ENCODE measurements at places on chromosomes 2 and 18.

DNA sequence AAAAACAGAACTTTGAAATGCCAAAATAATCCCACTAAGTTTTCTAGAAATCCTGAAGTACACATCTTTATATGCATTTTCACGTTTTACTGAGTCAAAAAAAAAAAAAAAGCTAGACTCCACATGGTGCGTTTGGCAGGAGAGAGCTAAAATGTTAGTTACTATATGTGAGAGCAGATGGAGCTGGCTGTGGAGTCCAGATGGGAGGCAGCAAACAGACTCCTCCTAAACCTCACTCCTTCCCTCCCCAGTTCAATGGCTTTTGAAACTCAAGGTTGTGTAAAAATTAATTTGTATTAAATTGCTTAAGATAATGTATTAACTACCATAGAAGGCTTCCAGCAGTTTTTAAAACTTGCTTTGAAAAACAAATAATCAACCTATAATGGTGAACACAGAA, 248.8 kb downstream of the AGPS start:
- DNase-seq = no peak

DNA sequence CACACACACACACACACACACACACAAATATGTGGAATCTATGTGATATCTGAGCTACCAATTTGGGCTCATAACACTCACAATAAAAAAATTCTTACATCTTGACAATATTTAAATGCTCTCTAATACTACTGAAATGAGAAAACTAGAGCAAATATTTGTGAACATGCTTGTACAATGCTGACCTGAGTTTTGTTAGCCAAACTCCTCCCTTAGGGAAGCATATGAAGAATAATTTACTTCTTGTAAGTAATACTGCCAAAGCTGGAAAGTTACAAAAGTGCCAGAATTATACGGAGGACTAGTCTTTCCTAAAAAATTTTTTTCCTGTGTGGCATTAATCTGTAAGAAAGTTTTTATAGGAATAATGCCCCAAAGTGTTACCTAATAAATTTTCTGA, 18.5 kb downstream of the MBD2 start:
- no peak for DNase-seq

DNA sequence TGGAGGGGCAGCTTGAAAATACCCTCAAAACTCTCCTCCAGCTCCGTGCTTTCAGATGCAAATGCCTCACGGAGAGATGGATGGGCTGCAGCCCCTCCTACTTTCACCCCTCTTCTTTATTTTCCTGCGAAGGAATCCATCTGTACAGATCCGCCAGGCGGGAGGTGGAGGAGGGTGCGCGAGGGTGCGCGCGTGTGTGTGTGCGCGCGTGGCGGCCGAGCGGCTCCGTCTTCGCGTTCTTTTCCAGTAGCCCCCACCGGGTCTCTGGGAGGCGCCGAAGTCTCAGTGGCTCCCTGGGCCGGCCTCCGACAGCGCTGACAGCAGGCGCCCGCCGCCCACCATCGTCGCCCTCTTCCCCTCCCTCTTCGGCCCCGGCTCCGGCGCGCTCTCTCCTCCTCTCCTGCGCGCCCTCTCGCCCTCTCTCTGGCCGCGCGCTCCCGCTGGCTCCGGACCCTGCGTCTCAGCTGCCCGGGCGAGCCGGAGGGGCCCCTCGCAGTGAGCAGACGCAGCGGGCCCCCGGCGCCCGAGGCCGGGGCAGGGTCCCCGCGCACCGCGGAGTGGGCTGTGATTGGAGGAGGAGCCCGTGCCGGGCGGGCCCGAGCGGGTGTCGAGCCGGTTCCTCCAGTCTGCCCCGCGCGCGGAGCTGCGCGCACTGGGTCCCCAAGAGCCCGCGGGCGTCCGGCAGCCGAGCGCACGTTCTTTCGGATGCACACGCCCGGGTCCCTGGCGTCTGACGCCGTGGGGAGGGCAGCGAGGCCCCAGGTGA, at the start of gene CDH7:
Gene CDH7 (plus strand): TSS at position 624 of the 766 bp plus-strand sequence. CDS start 11,831 bp downstream, outside the sequence.
- no peak for DNase-seq

GRCh38 chr2:2582998-2583545, 252.0 kb upstream of the MYT1L start:
- DNase-seq = no peak

GRCh38 chr2:65655000-65655399, 222.6 kb upstream of the SPRED2 start:
- no peak for DNase-seq

DNA sequence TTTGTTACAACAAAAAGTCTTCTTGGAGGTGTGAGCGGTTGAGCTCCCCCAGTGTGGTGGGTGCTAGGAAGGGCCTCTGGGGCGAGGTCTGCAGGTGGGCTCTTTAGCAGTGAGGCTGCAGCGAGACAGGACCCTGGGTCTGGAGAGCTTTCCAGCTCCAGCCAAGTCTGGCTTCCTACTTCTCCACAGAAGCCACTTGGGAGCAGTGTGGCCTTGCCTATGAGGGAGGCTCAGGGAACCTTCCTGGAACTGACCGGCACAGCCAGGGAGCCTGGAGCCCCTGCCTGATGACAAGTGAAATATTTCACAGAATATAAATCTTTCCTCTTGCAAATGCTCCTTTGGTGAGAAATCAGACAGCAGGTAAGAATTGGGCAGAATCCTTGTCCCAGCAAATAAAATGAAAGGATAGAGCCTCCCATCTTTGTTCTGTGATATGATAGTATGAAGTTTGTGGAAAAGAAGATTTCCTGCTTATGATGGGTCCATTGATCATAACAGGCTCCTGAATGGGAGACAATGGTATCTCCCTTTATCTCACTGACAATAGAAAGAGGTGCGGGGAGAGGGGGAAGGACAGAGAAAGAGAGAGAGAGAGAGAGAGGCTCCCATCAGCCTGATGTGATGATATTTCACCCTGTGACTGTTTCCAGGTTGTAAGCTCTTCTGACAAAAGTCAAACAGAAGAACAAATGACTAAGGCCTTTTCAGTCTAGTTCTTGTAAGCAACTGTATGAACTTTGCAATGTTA, 289.8 kb upstream of the SPRED2 start:
- DNase-seq = no peak

DNA sequence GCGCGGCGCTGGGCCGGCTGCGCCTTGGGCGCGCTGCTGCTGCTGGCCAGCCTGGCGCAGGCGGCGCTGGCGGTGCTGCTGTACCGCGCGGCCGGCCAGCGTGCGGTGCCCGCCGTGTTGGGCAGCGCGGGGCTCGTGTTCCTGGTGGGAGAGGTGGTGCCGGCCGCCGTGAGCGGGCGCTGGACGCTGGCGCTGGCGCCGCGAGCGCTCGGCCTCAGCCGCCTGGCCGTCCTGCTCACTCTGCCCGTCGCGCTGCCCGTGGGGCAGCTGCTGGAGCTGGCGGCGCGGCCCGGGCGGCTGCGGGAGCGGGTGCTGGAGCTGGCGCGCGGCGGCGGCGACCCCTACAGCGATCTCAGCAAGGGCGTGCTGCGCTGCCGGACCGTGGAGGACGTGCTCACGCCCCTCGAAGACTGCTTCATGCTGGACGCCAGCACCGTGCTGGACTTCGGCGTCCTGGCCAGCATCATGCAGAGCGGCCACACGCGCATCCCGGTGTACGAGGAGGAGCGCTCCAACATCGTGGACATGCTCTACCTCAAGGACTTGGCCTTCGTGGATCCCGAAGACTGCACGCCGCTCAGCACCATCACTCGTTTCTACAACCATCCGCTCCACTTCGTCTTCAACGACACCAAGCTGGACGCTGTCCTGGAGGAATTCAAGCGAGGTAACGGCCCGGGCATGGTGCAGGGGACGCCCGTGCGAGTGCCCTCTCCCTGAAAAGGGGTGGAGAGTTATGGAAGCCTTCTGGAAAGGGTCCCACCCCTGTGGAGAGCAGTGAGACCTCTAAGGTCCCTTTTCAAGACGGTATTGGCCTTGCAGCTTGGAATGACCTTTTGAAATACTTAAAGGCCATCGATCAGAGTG, 1.0 kb downstream of the CNNM3 start:
- peak; percentile 18 for DNase-seq

- DNase-seq = no peak
Observed at GRCh38 chr2:54866868-54867267, 143.4 kb downstream of the EML6 start.

- no peak for DNase-seq
Observed at GRCh38 chr2:4556135-4556896, 852.9 kb downstream of the DCDC2C start.

DNA sequence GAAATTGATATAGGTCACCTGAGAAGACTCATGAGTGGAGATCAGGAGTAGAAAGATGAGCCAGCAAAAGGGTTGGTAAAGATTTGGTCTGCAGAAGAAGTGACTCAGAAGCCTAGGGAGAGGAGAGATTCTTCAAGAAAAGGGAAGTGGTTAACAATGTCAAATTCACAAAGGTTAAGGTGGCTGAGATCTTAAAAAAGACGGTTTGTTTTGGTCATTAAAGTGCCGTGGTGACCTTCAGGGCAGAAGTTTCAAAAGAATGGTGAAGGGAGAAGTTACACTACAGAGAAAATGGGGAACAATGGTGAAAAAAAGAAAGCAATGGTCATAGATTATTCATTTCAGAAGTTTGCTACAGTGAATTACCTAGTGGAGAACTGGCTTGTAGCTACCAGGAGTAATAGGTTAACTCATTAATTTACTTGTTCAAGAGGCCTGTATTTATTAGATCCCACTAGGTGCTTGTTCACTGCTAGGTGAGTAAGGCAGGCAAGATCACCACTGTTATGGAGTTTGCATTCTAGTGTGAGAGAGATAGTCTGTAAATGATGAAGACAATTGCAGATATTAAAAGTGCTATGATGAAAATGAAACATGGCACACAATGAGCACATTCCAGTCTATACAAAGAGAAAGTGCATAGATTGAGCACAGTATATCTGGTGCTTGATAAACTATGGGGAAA, 43.0 kb downstream of the FBXO48 start:
- no peak for DNase-seq

DNA sequence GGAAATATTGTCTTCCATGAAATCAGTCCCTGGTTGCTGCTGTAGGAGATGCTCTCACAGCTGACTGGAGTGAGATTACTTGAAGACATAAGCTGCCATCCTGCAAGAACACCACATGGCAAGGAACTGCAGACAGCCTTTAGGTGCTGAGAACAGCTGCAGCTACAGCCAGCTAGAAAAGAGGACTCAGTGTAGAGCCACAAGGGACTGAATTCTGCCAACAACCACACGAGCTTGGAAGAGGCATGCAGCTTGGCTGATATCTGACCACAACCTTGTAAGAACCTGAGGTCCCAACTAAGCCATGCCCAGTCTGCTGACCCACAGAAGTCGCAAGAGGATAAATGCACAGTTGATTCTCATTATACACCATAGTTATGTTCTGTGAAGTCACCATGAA, 181.8 kb upstream of the ARL4C start:
- no peak for DNase-seq

DNA sequence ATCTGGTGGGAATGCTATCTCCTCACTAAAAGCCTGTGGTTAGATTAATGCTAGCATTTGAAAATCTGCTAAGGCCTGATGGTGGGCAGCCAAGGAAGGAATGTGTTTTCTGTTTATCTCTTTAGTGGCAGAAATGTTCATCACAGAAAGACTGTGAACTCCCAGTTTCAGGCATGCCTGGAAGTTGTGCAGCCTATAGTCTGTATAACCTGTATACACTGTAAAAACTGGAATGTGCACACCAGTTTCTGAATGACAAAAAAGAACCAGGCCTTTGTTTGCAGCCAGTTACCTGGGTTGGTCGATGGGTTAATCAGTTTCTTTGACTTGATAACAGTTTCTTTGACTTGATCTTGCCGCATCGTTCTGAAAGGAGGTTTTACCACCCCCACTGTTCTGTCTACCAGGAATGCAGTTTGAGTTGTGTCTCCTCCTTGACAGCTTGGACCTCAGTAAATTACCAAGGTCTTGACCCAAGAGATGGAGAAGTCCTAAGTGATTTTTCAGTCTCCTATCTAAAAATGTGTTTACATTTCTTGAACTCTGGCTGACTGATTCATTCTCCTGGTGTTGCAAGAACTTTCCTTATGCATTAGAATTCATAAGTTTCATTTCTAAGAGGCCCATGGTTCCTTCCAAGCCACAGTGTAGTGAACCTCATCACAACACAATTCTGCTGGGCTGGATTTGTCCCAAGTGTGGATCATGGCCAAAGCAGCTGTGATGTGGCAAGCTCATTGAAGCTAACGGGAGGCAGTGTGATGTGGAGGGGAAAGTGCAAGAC, 62.2 kb downstream of the KIAA2012 start:
- DNase-seq = no peak

- DNase-seq = no peak
Observed at GRCh38 chr2:15456352-15456751, 104.8 kb downstream of the NBAS start.

GRCh38 chr2:104033399-104033798, 820.5 kb upstream of the POU3F3 start:
- DNase-seq = no peak

DNA sequence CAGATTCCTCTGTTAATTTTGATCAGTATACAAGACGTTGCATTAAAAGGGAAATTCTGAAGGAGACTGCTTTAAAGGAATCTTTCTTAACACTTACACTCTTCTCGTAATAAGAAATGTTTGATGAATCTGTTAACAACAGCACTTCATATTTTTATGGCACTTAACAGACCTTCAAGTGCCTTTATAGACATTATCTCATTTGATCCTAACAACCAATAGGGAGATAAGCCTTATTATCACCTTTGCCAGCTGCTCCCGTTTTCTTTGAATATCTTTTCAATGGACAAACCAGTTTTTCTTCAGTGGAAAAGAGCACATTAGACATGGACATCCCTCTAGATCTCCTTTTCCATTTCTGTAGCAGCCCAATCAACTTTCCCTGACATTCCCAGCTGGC, 653.0 kb upstream of the FAM98A start:
- DNase-seq = no peak

DNA sequence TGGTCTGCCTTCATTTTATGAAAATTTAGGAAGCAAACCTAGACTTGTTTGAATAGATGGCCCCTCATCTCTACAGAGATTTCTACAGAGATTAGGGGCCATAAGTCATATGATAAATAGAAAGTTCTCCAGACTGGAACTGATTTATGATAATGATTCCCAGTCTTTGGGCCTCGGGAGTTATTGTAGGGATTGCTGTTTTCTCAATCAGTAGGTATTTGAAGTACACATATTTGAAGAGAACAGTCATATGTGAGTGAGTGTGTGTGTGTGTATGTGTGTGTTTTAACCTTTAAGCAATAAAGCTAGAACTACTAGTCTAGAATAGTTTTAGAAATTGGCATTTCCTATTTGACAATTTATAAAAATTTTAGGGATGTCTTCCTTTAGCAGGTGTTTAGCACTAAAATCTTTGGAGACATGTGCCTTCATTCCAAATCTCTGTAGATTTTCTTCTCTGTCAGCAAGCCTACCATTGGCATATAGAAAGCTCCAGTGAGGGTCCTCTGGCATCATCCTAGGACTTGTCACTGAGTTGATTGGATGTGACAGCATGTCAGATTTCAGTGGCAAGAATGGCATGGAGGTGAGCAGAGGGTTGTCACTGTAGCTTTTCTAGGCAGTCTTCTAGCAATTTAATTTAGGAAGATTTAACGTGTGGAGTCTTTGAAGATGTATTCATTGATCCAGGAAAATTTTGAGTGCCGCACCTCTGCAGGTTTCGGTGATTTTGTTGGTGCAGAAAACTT, 71.2 kb downstream of the MYO1B start:
- DNase-seq = no peak

All from activated CD8-positive, alpha-beta memory T cell treated with anti-CD3 and anti-CD28 coated beads, Interleukin-2, amount 50 U/mL, for 4 hours (primary cell).